Heart right ventricle (tissue), 16 donors: ENCODE measurements at places on chromosomes 5 and 9. TPM values are rescaled to one million over a fixed set of nuclear protein-coding genes. Genes with fewer than 3 reads are reported as not detected.

The PCDHA1 gene
- 0.07 TPM for polyA plus RNA-seq

The ZFP2 gene
- polyA plus RNA-seq, result 2.1 TPM

The SYK gene
- polyA plus RNA-seq, result 1.5 TPM

The ADAMTS12 gene
- 0.37 TPM for polyA plus RNA-seq

The EPB41L4B gene
- 3.4 TPM for polyA plus RNA-seq

The ACTL7A gene
- not detected for polyA plus RNA-seq

The PCDHGA5 gene
- polyA plus RNA-seq, result 0.59 TPM

The TLE1 gene
- polyA plus RNA-seq, result 15.2 TPM

GRCh38 chr5:134099288-134099872 lies 15.1 kb upstream of the TCF7 start:
- DNase-seq, result no peak

GRCh38 chr5:41637424-41637823 lies 127.0 kb upstream of the PLCXD3 start:
- DNase-seq, result no peak

GRCh38 chr9:115164511-115164974 lies 46.6 kb upstream of the TNC start:
- no peak for DNase-seq

- DNase-seq, result no peak
Observed at GRCh38 chr5:37835380-37835973, 4.4 kb downstream of the GDNF start.

DNA sequence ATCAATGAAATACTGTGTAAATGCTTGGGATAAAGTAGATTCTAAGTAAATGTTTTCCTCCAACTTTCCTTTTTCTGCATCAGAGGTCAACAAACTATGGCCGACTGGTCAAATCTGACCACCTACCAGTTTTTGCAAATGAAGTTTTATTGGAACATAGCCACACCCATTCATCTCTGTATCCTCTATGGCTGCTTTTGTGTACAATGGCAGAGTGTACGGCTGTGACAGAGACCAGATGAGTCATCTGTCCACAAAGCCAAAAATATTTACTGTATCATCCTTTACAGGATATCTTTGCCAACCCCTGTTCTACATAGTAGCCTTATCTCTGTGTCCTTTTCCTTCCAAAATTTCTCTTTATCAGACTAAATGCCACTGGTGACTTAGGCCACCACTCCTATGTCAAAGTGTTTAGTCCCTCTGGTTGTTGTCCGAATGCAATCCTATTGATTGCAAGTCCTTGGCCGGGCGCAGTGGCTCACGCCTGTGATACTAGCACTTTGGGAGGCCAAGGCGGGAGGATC lies 218.4 kb upstream of the KLF4 start:
- DNase-seq, result no peak

- DNase-seq, result no peak
Observed at GRCh38 chr5:74042959-74043358, 417.0 kb downstream of the ARHGEF28 start.

- no peak for DNase-seq
Observed at GRCh38 chr5:163574472-163575440, 69.3 kb downstream of the MAT2B start.

DNA sequence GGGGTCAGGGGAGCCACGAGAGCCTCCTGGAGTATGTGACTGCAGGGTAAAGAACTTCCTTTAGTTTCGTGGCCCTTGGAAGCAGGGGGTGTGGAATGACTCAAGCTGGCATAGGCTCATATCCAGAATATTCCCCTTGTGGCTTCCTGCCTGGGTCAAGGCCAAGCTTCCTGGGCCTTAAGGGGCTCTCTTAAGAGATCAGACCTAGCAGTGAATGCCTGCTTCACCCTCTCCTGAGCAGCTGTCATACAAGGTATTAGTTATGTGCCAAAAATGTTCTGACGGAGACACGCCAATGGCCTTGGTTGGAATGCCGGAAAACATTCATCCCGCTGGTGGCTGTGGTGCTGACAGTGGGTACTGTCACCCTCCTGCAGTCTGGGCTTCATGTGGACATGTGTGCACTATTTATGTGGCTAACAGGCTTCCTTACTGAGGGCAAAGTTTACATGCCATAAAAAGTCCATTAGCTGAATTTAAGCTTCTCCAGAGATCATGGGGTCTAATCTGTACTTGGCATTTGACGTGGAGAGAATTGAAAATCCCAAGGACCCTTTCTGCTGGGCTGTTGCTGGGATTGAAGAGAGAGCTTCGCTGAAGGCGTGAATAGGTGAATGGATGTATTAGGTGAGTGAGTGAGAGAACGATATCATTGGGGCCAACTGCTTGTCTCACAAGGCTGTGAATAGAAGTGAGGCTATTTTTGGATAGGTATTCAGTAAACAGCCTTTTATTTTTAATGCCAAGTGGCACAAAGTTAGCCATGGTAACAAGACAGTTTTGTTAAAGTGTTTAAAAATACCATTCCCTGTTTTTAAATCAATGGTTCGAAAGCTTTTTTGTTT lies 156.8 kb downstream of the MACROH2A1 start:
- DNase-seq, result no peak

GRCh38 chr9:33939924-33940874 lies 108.5 kb downstream of the UBAP2 start:
- DNase-seq, result no peak

DNA sequence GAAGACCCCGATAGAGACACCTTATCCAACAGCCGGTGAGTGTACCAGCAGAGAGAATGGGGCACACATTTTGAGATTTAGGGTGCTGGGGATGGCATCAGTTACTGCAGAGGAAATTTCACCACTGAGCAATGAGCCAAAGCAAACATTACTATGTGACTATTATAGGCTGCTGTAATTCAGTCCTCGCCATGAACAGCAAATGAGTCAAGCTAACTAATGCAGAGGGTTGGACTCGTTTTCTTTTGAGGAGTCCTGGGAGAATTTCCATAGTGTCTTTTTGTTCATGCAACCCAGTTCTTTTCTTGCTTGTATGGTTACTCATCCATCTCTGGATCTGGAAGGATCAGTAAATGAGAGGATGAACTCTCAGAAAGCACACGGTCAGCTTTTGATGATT lies 323.8 kb downstream of the PSAT1 start:
- no peak for DNase-seq

DNA sequence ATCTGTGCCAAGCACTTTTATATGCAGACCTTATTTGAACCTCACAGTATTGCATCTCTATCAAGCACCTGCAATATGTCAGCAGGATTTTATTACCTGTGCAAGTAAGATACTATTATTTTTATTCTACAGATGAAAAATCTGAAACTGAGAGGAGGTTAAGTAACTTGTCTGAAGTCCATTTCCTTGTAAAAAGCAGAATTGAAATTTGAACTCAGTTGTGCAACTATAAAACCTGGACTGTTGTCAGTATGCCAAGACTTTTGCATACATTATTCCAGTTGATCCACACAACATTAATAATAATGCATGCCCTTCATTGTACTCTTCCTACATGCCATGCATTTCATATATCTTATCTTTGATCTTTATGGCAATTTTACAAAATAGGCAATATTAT lies 82.2 kb upstream of the BRINP1 start:
- DNase-seq, result no peak

- no peak for DNase-seq
Observed at GRCh38 chr5:168316139-168316578, 24.7 kb downstream of the WWC1 start.
